Jurkat, Clone E6-1 (cell line): ENCODE measurements at places on chromosomes 1 and 21.

DNA sequence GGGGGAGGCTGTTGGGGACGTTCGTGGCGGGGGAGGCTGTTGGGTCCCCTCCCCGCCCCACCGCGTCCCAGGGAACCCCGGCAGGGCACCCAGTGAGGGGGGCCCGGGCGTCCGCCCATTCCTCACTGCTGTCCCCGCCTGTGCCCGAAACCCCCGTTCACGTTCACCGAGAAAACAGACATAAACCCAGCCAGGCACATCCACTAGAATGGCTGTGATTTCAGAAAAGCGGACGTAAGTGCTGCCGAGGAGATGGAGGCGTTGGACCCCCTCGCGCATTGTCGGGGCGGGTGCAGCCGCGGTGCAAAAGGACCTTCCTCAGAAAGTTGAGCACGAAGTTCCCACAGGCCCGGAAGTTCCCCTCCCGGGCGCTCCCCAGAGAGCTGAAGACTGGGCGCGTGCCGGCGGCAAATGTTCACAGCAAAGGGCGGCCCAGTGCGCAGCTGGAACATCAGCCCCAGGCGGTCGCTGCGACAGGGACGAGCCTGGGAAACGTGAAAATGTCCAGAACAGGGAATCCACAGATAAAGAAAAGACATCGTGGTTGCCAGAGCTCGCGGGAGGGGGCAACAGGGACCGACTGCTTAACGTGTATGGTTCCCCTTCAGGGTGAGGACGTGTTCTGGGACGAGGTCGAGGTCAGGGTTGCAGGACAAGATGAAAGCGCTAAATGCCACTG lies 18.5 kb upstream of the SAMD11 start:
- DNase-seq: no peak

DNA sequence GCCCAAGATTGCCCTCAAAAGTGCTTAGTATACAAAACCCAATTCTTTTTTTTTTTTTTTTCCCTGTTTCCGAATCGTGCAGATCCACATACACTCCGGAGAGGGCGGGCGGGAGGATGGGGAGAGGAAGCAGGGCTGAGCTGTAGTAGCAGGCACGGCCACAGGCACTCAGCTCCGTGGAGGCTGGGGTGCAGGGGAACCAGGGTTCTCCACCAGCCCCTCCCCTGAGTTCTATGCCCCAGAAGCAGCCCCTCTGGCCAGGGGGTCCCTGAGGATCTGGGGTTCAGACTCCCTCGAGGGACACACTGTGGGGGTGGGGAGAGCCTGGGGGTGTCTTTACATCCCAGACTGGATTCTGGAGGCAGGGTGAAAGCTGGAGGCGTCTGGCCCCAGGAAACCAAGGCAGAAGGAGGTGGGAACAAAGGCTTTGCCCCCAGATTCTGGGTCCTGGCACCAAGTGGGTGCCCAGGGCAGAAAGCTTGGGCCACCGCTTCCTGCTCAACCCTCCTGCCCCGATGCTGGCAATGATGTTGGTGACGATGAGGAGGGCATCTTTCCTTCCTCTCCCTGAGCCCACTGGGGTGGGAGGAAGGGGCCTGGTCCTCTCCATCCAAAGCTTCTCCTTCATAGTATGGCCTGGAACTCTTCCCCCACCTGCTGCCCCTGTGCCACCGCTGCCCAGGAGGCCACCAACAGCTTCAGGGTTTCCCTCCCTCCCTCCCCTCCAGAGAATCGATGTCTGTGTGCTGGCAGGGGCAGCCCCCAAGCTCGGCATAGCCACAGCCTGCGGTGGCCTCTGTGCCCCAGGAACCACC lies 106.4 kb upstream of the TARDBP start:
- no peak for DNase-seq

DNA sequence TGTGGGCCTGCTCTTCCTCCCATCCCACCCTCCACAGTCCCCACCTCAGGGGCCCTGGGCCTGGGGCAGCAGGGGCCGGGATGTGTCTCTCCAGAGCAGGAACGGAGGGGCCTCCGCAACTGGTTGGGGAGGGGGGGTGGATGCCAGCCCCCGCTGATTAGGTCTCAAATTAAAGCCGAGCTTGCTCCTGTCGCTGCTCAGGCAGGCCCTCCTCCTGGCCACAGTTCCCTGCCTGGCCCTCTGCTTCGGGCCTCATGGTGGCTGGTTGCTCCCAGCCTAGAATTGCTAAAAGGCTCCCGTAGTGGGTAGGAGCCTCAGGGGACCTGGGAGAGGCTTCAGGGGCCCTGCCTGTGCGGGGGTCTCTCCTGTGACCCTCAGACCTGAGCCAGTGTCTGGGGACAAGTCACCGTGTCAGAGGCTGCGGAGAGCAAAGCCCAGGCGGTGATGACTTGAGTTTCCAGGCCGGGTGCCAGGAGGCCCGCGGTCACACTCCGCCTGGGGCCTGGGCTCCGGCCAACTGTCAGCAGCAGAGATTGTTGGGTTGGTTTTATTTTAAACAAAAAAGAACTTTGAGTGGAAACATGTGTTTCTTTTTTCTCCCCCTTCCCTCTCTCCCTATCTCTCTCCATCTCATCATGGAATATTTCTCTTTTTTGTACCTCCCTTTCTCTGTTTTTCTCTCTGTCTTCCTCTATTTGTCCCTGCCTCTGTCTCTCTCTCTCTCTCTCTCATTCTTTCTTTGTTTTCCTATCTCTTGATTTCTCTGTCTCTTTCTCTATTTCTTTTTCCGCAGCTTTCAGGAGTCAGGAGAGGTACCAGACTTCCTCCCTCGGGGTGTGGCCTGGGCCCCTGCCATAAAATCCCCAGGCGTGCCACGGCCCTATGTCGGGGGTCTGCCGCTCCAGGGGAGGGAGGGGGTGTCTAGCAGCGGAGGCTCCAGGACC lies 20.0 kb upstream of the EPHA2 start:
- no peak for DNase-seq

DNA sequence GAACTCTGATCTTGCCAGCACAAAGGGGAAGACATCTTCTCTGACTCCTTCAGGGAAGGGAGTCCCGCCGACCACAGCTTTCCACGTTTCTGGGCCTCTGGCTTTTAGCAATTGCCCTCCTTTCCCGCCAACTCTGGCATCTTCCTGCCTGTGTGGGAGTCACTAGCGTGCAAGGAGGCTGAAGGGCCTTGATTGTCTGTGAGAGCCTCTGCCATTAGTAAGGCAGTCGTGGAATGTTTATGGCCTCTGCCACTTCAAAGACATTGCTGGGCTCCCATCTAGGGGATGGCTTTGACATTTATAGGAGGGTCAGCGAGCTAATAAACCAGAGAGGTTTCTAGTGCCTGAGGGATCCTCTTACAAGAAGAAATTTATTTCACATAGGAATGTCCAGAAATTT lies 14.3 kb upstream of the PROK1 start:
- no peak for DNase-seq

GRCh38 chr1:63557365-63557987 lies 34.2 kb downstream of the EFCAB7 start:
- DNase-seq: peak; percentile 20
